Stimulated activated CD8-positive, alpha-beta memory T cell treated with anti-CD3 and anti-CD28 coated beads, Interleukin-2, amount 100 ng/mL, for 1 hour (primary cell): ENCODE measurements at places on chromosomes 16 and 17.
A peak's percentile ranks its signal among the peaks of the same experiment; 100 is the strongest.

DNA sequence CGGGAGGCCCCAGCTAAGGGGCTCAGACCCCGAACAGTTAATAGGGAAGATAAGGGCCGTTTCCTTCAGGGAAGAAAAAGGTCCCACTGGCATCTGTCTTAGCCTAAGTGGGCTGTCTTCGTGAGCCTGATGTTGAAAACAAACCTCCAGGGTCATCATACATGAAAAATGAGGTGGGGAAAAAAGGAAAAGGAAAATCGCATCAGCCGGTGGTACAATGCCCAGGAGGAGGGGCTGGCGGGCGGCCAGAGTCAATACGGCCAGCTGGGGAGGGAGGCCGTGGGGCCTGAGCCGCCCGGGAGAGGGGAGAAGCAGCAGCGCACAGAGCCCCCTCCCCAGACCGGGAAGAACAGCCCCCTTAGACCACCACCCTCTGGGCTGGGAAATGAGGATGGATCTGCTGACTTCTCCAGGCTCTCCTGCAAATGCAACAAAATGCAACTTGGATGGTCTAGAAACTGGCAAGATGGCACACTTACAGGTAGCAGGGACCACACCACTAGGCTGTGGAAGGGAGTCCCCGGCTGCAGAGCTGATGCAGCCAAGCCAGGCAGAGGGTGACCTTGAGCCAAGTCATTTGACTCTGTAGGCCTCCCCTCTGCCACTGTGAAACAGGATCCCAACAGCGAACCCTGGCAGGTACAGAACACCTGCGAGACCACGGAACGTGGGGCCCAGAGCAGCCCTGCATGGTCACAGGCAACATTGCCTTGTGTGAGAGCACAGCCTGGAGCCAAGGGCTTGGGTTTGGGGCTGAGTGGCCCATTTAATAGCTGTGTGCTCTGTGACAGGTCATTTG is 448.5 kb downstream of the SOX9 start:
- DNase-seq, result no peak

DNA sequence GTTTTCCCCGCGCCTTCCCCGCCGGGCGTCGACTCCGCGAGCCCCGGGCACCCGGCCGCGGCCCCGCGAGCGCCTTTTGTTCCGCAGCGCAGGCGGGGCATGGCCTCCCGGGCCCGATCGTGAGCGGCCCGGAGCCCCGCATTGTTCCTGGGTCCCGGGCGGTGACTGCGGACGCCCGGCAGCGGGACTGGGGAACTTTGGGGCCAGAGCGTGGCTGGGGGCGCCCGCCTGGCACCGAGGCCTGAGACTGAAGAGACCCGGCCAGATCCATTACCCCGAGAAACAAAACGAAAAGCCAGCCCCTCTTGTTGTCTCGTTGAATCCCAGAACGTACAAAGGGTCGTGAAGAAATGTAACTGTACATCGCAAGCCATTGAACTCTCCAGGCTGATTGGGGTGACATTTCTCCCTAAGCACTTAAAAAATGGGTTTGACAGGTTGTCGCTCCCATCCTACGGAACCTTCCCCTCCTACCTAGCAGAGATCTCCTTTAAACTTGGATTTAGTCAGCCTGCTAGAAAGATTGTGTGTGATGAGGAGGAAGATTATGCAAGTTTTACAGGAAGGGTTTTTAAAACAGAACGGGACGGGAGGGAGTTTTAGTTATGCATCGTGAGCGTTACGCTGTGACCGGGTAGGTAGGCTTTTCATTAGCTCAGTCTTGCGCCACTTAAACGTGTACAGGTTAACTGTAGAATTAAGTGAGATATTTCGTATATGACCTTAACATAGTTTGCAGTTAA is 825 bp downstream of the METTL9 start:
- no peak for DNase-seq

DNA sequence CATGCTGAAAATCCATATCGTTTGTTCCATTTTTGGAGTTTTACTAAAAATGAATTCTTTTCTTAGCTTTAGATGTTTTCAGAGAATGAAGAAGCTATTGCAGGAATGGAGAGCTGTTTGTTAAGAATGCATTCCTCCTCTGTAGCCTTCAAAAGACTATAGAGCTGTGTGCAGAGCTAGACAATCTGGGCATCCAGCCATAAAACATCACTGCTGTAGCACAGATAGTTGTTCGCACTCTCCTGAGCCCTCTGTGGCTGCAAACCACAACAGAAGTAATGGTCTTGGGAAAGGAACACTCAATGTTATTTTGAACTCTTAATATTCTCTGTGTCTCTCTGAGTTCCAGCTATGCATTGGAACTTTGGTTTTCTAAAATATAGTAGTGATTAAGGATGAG is 4.9 kb downstream of the TNRC6C start:
- peak; percentile 3 for DNase-seq

DNA sequence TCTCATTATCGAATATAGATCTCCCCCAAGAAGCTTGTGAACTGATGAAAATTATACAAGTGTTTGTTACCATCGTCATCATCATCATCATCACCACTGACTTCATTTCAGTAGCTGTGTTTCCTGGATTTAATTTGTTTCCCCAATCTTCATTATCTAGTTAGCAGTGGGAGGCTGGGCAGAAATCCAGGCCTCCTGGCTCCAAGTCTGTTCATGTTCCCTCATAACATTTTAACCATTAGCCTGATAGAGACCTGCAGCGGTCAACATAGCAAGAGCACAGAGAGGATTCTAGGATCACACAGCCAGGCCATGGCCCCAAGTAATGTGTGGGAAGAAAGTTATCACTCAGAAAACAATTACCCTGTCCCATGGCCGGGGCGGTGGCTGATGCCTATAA is 526.2 kb upstream of the CDH11 start:
- no peak for DNase-seq

DNA sequence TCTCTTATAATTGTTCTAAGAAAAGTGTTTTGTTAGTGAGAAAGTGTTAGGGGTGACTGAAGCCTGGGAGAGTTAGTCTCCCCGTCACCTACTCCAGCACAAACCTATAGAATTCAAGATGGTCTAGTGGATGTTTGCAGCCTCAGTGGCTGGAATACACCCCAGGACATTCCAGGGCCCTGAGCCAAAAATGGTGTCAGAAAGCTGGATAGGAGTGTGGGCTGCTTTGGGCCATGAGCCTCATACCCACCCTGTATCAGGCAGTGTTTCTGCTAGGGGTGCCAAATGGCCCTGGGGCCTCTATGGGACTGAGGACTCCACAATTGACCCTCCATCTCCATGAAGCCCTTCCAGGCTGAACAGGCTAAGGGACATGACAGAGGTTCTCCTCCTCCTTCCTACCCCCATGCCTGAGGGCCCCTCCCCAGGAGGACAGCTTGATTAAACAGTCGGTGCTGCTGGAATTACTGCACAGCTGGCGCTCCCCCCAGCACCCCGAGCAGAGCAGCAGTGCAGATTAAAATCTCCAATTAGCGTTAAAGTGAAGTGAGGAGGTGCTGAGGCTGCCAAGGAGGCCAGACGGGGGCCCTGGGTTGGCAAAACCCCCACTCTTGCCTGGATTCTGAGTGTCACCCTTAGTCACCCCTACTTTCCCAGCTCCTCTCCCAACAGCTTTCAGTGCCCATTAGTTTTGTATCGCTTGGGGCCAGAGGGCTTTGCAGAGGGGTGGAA is 59.1 kb downstream of the NEUROD2 start:
- no peak for DNase-seq

DNA sequence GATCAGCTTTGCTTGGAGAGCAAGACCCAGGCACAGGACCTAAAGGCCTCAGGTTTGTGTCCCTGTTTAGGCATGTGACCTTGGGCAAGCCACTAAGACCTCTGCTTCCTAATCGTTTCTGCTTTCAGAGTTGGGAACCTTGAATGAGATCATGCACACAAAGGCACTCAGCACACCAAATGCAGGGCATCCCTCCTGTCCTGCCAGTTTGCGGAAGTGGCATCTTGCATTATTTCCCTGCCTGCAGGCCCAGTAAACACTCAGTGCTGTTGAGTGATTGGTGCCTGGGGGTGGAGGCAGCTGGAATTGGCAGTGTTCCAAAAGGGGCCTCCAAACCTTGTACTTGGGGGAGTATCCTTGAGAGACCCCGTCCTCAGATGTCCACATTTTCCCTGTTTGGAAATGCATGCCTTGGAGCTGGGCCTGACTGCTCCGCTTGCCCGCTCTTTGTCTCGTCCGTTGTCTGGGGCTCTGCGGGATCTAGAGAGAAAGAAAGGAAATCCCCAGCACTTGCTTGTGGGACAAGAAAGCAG is 28.7 kb downstream of the MRM1 start:
- no peak for DNase-seq

- peak; percentile 59 for DNase-seq
These were observed 3.5 kb upstream of the RPL13 start for GRCh38 chr16:89556750-89557689.

GRCh38 chr17:43779145-43780125 is 658 bp upstream of the DUSP3 start:
- DNase-seq, result no peak

- no peak for DNase-seq
These were observed 415.0 kb upstream of the HSBP1 start for GRCh38 chr16:83392743-83393142.

DNA sequence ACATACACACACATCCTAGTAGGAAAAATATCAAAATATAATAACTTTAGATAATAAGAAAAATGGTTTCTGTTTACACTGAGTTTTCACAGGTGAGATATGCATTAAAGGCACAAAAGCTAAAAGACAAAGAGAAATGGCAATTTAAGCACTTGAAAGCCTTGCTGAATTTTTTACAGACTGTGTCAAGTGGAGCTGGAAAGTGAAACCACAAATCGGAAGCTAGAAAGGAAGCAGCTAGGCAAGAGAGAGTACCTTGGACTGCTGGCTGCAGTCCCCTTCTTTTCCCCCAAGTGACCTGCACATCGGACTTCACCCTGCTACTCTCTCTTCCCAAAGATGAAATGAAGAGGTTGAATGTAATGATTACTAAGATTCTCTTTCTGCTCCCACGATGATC is 135.1 kb downstream of the CDH13 start:
- DNase-seq, result no peak

DNA sequence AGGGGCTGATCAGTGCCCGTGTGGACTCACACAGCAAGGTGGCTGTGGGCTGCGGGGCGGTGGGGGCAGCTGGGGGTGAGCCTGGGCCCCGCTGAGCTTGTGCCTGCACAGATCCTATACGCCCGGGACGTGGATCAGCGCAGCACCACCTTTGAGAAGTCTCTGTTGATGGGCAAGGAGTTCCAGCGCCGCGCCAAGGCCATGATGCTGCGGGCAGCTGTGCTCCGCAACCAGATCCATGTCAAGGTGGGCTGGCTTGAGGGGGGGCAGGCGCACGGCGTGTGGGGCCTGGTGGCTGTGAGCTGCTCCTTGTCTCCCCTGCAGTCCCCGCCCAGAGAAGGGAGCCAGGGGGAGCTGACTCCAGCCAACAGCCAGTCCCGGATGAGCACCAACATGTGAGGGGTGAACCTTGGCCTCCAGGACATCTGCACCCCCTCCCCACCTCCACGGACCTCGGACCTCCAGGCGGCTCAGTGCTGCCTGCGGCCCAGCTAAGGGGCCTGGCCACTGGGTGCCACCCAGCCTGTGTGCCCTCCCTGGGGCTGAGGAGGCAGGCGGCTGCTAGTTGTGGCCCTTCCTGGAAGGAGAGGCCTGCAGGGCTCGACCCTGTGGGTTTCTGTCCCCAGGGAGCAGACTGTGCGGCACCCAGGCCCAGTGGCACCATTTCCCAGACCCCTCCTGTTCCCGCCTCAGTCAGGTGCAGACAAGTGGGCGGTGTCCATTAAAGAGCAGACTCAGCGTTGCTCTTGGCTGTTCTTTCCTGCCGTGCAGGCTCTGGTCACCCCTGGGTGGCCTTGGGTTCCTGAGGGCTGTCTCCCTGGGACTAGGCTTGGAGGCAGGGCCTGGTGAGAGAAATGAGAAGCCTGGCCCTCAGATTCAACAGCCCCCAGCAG is 5.3 kb downstream of the GPS1 start:
- DNase-seq, result no peak

GRCh38 chr17:75695830-75696271 is 25.4 kb upstream of the ITGB4 start:
- DNase-seq, result no peak

DNA sequence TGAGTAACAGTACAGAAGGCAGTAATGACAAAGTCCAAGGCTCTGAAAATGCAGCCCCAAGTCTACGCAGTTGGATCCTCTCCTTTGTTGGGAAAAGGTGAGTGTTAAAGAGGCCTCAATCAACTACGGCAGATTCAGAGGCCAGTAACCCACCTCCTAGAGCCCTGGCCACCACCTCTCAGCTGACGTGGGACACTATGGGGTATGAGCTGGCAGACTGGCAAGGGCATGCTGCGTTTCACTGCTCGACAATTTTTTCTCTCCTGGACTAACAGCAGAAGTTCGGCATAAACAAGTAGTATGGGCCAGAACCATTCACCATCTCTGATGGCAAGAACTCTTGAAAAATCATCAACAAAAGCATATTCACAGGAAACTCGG is 17.2 kb downstream of the NCBP3 start:
- DNase-seq, result no peak

GRCh38 chr16:67413978-67414911 is 2.0 kb downstream of the ZDHHC1 start:
- no peak for DNase-seq

- no peak for DNase-seq
These were observed 7.2 kb downstream of the PDK2 start for GRCh38 chr17:50102164-50102991.
